Ureter (tissue), 1 donor: ENCODE measurements at places on chromosomes 5 and 9.

DNA sequence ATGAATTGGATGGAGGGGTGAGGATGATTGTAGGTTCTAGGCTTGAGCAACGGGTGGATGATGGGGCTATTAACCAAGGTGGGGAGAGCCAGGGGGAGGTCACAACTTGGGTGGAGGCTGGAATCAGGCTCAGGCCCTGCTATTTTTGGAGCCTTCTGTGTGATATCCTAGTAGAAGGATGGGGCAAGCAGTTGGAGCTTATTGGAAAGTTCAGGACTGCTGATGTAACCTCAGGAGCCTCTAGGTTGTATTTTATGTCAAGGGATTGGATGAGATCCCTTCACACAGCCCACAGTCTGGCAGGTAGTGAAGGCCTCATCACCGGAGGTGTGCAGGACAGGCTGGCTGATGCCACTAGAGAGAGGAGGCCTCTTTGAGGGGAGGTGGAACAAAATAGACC is 11.2 kb upstream of the RPS14 start:
- DNase-seq, result no peak

GRCh38 chr9:136243631-136244030 is 2.0 kb downstream of the QSOX2 start:
- DNase-seq, result no peak

DNA sequence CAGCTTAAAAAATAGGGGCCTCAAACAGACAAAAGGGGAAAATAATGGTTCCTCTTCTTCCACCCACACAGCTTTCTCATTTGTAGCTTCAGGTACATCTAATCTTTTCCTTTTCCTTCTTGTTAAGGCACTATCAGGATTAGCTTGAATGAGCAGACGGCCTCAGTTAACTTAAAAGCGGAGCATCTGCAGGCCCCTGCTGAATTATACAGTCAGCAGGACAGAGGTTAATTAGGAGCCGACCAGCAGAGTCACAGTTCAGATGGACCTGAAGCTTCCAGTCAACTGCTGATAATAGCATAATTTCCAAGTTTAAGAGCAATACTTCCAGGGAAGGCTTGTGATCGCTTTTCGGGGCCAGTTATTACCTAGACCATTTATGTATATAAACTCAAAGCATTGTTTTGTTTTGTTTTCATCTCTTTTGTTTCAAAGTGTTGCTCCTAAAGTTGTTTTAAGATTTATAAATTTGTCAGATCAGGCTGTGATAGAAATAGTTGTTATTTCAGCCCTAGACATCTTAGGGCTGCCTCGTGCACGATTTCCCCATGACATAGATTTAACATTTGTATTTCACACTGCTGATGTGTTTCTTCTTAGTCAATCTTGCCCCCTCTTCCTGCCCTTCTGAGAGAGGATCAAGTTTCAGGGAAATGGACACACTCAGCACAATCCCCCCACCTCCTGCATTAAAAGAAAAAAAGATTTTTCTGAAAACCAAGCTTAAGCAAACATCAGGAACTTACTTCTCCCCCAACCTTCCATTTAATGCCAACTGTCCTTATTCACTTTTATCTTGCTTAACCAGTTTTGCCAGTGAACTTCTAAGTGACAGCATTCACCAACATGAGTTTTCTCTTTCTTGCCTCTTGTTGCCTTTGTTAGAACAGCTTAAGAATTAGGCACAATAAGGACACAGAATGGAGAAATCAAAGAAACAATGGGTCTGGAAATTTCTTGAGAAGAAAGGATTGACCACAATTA is 449.8 kb downstream of the ARHGEF28 start:
- DNase-seq, result no peak

- no peak for DNase-seq
These were observed 70.9 kb downstream of the EGFLAM start for GRCh38 chr5:38329132-38329715.

- DNase-seq, result no peak
These were observed 11.1 kb downstream of the GRIN1 start for GRCh38 chr9:137149942-137150616.

DNA sequence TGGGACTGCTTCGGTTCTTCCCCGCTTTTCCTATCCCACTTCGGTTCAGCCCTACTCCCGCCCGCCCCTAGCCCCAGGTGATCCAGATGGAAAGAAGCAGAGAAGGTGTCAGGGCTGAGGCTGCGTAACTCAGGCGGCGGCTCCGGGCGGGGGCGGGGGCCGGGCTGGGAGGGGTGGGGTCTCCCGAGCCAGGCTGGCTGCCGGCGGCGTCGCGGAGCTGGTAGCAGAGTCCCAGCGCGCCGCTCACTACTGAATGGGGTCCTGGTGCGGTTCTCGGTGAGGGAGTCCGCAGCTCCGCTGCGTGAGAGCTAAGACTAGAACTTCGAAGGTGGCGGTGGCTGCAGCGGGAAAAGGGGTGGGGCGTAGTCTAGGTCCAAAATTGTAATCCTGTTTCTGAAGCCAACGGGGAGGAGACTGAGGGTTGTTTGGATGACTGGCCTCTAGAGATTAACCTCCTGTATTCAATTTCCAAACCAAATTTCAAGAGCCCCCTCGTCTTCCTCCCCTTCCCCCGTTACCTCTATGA is 1.4 kb downstream of the PRR16 start:
- peak; percentile 45 for DNase-seq

DNA sequence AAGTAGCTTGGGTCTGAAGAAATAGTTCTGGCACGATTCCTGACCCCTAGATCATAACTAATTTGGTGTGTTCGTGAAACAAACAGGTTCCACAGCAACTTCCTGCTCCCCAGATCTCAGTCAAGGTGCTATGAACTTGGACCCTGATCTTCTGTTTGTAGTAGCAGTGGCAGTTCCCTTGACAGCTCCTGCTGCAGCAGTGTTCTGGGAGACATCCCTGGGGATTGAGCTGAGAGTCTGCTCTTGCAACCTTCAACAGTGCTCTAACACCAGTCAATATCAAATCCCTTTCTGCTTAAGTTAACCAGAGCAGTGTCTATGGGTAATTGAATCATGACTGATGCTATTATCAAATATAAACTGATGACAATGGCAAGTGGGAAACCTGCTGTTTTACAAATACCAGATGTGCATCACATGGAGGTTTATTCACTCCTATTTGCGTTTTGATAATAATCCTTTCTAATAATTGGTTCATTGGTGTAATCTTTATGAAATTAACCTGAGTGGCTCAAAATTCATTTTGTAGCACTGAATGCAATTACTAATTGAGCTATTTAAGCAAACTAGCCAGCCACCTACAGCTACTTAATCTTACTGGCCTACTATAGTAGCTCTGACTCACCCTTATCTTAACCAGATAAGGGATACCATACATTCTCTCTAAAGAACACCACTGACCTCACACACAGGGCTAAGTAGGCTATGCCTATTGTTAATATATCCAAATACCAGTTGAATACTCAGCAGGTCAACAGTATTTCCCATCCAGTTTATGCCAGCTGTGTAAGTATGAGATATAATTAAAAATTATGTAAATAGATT is 21.9 kb downstream of the KDM4C start:
- DNase-seq, result no peak

DNA sequence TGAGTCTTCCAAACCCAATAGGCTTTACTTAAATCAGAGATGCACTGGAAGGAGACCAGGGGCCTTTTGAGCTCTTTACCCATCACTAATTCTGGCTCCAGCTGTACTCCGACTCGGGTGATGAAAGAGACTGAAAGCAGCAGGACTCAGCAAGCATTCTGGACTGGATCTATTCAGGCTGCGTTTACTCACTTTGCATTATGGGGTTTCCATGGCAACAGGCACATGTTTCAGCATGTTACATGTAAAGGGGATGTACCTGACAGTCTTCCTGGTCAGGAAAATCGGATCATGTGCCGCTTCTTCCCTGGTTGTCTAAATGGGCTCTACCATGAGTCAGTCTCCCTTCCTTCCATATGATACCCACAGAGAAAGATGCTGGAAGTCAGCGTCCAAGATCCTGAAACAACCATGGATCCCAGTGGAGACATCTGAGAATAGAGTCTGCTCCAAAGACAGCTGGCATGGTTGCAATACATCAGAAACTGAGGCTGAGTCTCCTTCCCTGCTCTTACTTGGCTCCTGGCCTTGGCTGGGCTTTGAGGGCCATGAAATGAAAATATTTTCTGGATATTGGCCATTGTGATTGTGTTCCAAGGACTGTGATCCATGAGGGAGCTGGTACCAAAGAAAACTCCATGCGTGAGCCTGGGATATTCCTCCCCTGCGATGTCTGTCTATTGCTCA is 102.5 kb upstream of the TNC start:
- no peak for DNase-seq

DNA sequence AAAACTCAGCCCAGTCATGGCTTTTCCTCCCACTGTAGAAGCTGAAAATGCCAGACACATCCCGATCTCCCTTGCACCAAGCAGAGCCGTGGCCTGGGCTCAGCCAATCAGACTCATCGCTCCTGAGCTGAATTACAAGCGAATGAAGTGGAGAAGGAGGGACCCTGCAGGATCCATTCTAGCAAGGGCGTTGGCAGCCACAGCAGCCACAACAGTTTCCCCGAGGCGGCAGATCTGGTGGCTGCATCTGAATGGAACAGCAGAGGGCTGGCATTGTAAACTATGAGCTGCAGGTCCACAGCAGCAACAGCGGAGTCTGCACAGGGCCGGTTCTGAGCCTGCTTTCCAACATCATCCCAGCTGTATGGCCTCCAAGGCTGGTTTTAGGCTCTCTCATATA is 23.8 kb downstream of the ALG2 start:
- DNase-seq, result no peak

GRCh38 chr5:14752497-14753071 is 88.1 kb downstream of the OTULIN start:
- no peak for DNase-seq

GRCh38 chr5:12073426-12073825 is 169.2 kb upstream of the CTNND2 start:
- no peak for DNase-seq

GRCh38 chr9:3348169-3348568 is 177.6 kb downstream of the RFX3 start:
- DNase-seq, result no peak

- no peak for DNase-seq
These were observed 422.6 kb upstream of the CD180 start for GRCh38 chr5:67619235-67619634.

- DNase-seq, result no peak
These were observed 16.8 kb upstream of the DAB2IP start for GRCh38 chr9:121634329-121635261.

GRCh38 chr5:149719666-149720065 is 10.4 kb upstream of the PPARGC1B start:
- DNase-seq, result peak; percentile 73

GRCh38 chr9:29555502-29555901 is 1982.2 kb upstream of the C9orf72 start:
- DNase-seq, result no peak

DNA sequence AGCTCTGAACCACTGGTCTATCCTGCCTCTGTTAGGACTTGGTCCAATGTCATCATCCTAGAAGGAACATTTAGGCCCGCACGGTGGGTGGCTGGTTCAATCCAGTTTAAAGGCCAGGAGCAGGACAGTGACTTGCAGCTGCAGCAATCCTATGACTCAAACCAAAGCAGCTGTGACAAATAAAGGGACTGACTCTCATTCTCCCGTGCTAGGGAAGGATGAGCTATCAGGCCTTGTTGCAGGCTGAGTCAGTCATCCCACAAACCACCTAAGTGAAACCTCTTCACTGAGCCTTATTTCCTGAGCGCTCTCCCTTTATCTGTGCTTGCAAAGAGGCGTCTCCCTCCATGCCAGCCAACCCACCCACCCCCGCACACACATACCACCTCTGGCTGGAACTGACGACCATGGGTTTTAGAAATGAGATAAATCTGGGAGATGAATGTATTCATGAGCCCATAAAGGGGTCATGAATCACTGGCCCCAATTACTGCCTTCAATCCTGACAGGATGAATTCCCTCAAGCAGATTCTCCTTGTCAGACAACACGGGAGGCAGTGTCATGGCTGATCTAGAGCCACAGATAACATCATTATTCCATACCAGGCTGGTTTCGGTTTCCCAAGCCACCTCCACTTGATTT is 93.4 kb downstream of the KCNIP1 start:
- DNase-seq, result no peak

- DNase-seq, result no peak
These were observed 14.5 kb downstream of the FCN2 start for GRCh38 chr9:134895097-134895496.

GRCh38 chr9:76887951-76888350 is 18.0 kb downstream of the PRUNE2 start:
- no peak for DNase-seq

GRCh38 chr5:144179226-144179625 is 8.6 kb downstream of the KCTD16 start:
- DNase-seq, result no peak

DNA sequence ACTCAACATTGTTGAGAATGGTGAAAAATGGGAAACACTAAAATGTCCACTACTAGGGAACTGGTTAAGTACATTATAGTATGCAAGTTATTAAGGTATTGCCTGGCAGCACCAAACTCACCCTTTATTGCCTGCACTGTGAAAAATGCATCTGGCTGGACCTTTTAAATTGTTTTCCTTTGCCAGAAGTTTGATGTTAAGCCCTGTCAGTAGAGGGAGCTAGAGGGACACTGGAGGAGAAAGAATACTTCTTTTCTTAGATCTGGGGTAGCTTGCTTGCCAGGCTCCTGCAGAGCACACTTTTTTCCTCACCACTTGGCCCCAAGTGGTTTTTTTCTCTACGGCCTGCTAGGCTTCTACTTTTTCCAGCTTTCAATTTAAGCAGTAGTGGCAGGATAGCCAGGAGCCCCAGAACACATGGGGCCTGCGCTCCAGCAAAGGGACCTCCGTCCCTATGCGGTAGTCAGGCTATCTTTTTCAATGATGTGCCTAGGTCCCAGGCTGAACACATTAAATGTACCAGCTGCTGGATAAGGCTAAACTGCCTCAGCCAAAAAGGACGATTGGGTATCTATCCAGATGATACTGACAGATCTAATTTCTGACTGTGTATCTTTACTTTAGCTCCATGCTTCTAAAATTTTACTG is 8.0 kb upstream of the HABP4 start:
- no peak for DNase-seq

DNA sequence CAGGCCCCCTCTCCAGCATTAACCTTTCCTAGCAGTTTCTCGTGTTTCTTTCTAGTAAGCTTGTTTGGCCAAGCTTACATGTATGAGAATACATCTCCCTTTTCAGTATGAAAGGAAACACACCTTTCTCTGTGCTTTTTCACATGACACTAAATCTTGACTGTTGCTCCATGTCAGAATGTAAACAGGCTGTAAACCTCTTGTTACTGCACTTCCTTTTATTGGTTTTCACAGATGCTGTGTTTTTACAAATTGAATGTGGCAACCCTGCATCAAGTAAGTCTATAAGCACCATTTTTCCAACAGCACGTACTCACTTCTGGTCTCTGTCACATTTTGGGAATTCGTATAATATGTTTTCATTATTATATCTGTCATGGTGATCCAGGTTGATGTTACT is 2.2 kb upstream of the CANX start:
- DNase-seq, result no peak

GRCh38 chr5:142404046-142404477 is 79.2 kb upstream of the SPRY4 start:
- no peak for DNase-seq

GRCh38 chr5:151414536-151414935 is 32.9 kb upstream of the SLC36A1 start:
- no peak for DNase-seq
